ENCODE measurements at places on chromosomes 5 and 9.

DNA sequence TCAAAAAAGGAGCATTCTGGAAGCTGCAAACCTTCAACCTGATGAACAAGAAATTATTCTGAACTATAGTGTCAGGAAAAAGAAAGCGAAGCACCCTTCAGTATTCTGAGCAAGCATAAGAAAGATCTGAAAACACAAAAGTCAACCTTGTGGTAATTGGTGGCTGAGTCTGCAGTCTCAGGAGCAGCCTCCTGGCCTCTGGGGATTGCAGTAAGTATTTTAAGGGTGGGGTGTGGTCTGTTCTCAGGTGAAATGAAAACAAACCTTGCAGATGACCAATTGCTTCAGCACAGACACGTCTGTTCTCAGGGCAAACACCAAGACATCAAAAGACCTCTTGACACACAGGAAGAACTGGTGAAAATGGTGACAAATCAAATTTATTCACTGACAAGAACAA is 147.8 kb upstream of the RAPGEF1 start:
- ATAC-seq: no peak

DNA sequence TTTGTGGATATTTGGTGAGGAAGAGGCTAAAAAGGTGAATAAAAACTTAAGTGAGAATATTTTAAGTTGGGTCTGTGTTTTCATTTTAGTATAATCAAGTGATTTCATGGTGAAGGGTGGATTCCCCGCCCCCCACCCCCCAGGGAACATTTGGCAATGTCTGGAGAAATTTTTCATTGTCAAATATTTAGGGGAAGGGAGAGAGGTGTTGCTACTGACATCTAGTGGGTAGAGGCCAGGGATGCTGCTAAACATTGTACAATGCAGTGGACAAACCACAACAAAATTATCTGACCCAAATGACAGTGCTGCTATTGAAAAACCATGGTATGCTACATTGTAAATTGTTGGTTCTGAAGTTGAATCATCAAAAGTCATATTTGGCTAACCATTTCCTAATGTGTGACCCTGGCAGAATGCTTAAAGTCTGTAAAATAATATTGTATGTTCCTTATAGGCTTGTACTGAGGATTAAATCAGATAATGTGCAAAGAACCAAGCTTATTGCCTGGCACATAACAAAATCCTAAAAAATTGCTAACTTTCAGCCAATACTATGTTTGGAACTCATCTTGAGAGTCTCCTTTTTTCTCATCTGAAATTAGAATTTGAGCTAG is 5.6 kb downstream of the C5orf24 start:
- no peak for ATAC-seq

GRCh38 chr9:28600226-28600625 is 1026.9 kb upstream of the C9orf72 start:
- no peak for ATAC-seq

GRCh38 chr5:158039441-158039840 is 180.5 kb upstream of the CLINT1 start:
- no peak for ATAC-seq

- ATAC-seq: no peak
Observed at GRCh38 chr9:36992501-36993316, 41.4 kb downstream of the PAX5 start.

GRCh38 chr5:114360816-114361723 is 800 bp upstream of the KCNN2 start:
- peak; percentile 14 for ATAC-seq

DNA sequence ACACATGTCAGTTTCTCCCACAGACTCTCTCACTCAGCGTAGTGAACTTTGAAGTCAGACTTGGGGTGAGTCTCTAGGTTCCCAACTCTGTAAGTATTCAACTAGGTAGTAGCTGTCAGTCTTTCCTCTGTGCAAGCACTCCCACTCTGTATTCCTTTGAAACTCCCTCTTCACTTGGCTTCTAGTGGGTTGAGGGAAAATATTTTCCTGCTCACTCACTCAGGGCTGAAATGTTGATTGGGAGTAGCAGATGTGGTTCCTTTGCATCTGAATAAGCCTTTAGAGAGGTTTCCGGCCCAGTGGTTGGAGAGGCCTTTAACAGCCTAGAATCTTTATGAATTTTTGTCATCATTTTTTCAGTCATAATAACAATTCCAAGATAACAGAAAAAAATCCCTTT is 18.1 kb upstream of the ARRDC3 start:
- no peak for ATAC-seq

DNA sequence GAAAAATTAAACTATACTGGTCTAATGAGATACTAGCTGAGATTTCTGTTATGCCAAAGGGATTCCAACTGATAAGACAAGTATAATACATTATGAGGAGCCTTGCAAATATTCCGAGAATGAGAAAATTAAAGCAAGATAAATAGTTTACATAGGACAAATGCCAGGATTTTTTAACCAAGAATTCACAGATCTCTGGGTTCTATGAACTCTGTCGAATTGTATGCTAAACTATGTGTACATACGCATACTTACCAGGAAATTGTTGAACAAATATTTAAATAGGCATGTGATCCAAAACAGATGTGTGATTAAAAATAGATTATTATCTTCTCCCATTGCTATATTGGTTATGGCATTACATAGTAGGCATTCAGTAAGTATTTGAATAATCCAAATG is 616.6 kb downstream of the GABRG2 start:
- no peak for ATAC-seq

- ATAC-seq: no peak
Observed at GRCh38 chr5:149048811-149049210, 14.1 kb downstream of the SH3TC2 start.

DNA sequence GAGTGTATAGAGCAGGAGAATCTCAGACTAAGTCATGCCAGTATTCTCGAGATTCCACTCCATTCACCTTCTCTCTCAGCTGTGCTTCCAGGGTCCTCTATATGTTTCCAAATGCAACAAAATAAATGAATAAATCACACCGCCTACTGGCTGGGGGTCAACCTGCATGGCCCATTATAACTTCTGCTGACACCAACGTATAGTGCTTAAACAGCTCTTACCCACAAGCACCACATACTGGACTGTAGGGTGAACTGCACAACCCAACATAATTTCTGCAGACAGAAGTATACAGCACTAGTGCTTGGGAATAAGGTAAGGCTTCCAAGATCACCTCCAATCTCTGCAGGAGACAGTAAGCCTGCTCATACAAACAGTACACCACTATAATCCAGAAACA is 33.1 kb upstream of the HTR4 start:
- ATAC-seq: peak; percentile 78

Measured in esophagus mucosa (tissue), 1 donor.